ENCODE measurements at places on chromosomes 1 and 21.

GRCh38 chr1:206111271-206111927 is 5.8 kb downstream of the AVPR1B start:
- DNase-seq = no peak

DNA sequence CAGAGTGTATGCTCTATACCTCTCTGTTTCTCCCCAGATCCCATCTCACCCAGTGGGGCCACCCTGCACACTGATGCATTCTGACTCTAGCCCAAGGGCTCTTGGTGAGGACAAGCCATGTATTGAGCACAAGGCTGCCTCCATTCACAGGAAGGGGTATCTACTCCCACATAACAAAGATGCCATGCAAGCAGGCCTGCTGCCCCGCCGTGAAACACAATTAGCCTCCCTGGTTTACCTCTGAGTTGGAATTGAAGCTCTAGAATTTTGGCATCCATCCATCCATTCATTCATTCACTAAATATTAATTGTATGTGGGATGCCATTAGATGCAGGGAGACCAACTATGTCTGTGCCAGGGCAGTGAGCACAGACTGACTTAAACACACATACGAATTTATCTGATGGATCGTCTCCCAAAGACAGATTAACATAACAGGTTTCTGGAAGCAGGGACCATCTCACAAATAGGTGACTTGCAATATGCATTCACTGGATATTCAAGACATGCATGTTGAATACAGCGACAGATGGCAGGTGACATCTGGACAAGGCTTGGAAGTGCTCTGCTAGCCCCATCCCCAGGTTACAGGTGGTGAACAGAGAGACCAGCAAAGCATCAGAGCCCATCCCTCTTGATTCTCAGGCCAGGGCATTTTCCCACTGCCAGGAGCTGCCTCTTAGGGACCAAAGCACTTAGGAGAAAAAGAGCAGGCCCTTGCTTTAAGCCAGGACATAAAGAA is 34.3 kb downstream of the TRABD2B start:
- DNase-seq = no peak

DNA sequence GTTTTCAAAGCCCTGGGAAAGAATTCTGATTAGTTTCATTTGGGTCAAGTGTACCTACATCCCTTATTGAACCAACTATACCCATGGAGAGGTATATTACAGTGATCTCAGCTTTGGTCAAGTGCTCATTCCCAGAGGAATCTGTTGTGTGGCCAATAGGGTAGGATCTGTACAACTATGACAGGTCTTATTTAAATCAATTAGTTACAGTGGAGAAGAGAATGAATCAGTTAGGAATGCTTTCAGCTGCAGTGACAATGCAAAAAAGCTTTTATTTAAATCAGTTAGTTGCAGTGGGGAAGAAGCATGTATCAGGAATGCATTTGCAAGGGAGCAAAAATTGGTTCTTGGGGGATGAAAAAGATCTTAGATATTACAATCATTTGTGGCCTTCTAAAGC is 119.0 kb downstream of the FGGY start:
- DNase-seq = no peak

GRCh38 chr1:113984710-113985109 is 5.4 kb downstream of the OLFML3 start:
- no peak for DNase-seq
